ENCODE measurements at places on chromosomes 2 and 18.

DNA sequence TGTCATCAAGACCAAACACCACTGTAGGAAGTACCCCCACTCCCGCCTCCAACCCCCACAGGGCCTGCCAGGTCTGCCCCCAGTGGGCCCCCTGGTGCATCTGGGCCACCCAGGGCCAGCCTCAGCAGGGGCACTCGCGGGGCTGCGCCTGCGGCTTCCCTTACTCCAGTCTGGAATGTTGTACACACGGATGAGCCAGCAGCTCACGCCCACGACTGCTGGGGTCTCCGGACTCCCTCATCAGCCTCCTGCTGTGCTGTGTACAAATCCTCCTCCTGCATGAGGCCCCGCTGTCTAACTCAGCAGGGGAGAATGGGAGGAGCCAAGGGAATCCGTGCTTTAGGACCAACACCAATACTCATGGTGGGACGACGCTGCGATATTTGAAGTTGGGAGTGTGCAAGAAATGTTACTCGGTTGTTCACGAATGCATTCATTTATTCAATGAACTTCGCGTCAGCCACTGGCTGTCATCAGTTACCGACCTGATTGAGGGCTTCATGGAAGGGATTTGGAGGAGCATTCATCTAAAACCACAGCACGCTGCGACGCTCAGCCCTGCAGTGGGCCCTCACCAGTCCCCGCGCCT lies 654 bp upstream of the ASB1 start:
- DNase-seq: no peak

GRCh38 chr2:197205585-197206215 lies 104.9 kb downstream of the ANKRD44 start:
- no peak for DNase-seq

DNA sequence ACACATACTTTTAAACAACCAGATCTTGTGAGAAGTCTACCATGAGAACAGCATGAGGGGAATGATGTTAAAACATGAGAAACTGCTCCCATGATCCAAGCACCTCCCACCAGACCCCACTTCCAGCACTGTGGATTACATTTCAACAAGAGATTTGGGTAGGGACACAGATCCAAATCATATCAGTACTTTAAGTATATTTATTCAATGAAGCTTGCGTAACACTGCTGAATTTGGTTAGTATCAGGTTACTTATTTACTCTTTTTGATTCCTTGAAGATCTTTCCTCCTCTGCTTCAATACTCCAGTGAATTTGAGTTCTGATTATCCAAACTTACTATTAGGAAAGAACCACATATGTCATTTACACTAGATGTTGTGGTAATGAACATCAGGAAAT lies 418.6 kb downstream of the PIK3C3 start:
- no peak for DNase-seq

DNA sequence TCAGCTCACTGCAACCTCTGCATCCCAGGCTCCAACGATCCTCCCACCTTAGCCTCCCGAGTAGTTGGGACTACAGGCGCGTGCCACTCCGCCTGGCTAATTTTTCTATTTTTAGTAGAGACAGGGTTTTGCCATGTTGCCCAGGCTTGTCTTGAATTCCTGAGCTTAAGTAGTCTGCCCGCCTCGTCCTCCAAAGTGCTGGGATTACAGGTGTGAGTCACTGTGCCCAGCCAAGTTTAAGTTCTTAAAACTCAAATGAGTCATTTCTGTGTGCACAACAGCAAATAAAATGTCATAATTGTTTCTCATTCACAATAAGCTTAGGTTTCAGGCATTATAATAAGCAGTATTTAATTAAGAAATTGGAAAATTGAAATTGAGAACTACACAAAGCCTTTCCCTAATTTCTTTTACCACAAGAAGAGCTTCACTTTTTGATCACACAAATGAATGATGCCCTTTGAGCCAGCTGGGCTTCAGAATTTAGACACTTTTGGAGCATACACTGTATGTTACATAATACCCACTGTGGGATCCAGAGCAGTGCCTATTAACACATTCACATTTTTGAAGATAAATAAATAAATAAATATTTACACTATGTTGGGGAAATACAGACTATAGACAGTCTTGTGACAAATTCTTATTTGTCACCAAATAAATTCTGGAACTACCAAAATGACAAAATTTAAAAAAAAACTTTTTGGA lies 8.6 kb upstream of the ME2 start:
- DNase-seq: peak; percentile 71

DNA sequence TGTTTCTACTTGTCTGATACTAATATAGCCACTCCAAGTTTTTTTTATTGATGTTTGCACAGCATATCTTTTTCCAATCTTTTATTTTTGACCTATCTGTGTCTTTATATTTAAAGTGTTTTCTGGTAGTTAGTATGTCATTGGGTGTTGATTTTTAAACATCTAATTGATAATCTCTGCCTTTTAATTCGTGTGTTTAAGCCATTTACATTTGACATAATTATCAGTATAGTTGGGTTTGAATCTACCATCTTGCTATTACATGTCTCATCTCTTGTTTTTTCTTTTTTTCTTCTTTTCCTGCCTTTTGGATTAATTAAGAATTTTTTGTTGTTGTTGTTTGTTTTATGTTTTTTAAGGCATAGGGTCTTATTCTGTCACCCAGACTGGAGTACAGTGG lies 44.2 kb downstream of the TAF1B start:
- DNase-seq: no peak

GRCh38 chr2:36655453-36655852 lies 41.1 kb upstream of the VIT start:
- no peak for DNase-seq

GRCh38 chr2:161961061-161961460 lies 113.0 kb downstream of the DPP4 start:
- no peak for DNase-seq

DNA sequence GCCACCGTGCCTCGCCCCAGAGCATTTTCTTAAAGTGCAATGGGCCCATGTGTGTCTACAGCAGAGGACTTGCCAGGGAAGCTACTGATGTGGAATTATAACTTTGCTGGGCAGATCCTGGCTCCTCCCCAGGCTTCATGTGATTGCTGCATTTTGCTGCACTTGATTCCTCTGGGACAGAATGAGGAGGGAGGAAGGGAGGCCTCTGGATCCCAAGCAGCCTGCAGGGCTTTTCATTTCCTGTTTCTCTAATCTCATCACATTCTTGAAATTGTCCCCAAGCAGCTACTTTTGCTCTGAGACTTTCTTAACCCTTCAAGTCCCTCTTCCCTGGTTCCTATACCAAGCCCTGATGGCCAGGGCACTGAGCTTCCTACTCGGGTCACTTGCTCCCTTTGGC lies 134.4 kb upstream of the SEC11C start:
- DNase-seq: peak; percentile 37

DNA sequence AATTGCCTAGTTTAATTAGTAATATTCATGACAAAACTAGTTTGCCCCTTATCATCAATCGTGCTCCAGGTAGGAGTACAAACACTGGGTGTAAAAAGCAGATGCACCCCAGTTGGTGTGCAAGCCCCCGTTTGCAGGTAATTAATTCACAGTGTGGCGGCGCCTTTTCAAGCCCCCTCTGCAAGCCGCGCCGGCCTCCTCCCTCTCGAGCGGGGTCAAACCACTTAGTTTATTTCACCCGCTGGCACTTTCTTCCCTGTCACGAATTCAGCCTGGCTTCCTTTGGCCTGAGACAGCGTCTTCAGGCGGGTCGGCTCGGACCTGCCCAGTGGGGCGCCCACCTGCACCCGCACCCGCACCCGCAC lies 64.7 kb upstream of the MAPRE2 start:
- DNase-seq: no peak

- peak; percentile 71 for DNase-seq
These were observed 204.1 kb upstream of the VRK2 start for GRCh38 chr2:57842531-57842930.

GRCh38 chr2:101119431-101119830 lies 31.8 kb downstream of the TBC1D8 start:
- DNase-seq: peak; percentile 21

- no peak for DNase-seq
These were observed 148.8 kb downstream of the SMAD7 start for GRCh38 chr18:48801728-48802542.

GRCh38 chr2:223185638-223186037 lies 133.6 kb downstream of the KCNE4 start:
- DNase-seq: no peak

DNA sequence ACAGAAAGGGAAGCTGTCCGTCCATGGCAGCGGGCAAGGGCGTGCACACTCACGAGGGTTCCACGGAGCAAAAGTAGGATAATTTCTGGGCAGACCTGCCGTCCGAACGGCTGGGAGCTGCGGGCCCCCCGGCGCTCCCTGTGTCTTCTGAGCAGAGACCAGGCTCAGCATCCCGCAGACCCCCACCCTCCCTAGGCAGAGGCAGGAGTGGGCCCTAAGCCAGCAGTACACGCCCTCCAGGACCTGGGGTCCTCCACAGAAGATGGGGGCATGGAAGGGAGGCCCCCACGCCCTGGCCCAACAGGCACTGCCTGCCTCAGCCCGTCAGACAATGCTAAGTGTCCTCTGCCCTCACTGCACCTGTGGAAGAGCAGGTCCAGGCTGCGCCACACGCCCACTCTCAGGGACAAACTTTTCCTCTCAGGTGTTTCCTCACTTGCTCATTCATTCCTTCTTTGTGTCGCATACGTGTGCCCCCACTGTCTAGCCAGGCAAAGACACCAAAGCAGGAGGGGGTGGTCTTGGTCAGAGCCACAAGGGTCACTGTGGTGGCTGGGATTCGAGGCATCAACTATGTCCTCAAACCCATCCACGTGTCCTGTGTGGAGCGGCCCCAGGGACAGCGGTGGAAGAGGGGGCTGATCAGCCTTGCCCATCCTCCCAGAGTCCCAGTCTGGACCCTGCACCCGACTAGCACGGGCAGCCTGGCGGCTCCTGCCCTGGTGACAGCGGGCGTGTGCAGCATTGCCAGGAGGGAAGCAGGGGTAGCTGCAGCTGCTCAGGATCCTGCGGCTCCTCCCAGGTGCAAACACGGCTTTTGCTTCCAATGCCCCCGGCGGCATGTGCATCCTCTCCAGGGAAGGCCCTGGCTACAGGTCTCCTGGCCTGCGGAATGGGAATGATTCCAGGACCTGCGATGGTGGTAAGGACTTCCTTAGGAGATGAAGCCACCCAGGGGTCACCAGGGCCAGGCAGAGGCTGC lies 2.4 kb upstream of the GPC1 start:
- no peak for DNase-seq

DNA sequence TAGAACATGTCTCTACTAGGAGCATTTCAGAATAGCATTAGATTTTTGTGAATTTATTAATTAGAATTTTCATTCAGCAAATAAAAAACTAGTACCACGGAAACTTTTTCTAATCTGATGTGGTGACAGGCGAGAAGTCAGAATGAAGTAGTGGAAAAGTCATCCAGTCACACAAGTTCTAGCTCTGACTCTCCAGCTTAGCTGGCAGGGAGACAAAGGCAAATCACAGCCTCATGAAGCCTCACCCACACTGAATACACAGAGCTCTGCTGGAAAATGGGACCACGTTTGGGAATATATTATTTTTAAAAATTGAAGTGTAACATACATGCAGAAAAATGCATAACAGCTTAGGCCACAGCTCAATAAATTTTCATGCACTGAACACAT lies 86.1 kb downstream of the L3MBTL4 start:
- DNase-seq: peak; percentile 46

- DNase-seq: peak; percentile 39
These were observed 145.7 kb upstream of the KLF7 start for GRCh38 chr2:207311316-207312005.

GRCh38 chr2:44170311-44170717 lies 1.6 kb downstream of the PPM1B start:
- peak; percentile 27 for DNase-seq

- DNase-seq: no peak
These were observed 4.4 kb downstream of the MBOAT2 start for GRCh38 chr2:8999102-8999446.

- DNase-seq: no peak
These were observed 72.4 kb downstream of the PPP1R1C start for GRCh38 chr2:182058056-182058455.

GRCh38 chr2:159968279-159968900 lies 94.0 kb downstream of the PLA2R1 start:
- peak; percentile 74 for DNase-seq

- DNase-seq: no peak
These were observed 152.0 kb upstream of the CCDC68 start for GRCh38 chr18:55111271-55111670.

DNA sequence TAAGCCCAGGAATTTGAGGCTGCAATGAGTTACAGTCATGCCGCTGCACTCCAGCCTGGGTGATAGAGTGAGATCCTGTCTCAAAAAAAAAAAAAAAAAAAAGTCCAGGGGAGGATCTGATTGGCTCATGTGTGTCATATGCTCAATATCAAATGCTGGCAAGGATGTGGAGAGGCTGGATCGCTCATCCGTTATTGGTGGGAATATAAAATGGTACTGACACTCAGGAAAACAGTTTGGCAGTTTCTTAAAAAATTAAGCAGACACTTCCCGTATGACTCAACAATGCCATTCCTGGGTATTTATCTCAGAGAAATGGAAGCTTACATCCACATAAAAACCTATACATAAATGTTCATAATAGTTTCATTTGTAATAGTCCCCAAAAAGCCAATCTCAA lies 68.9 kb downstream of the MEX3C start:
- no peak for DNase-seq

DNA sequence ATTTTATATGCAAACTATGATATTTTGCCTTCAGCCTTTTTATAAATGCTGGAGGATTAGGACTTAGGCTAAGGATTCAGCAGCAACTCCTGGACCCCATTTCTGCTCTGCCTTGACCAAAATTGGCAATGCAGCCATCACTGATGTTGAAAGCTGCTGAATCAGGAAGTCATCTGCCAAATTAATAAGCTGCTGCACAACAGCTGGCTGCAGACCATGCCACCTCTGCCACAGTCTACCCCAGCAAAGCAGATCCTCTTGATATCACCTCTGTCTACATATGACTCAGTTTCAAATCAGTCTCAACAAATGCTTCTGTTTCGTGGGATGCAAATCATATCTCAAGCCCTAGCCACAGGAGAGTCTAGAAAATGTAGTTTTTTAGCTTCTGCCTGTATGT lies 7.1 kb upstream of the SOS1 start:
- DNase-seq: peak; percentile 21

DNA sequence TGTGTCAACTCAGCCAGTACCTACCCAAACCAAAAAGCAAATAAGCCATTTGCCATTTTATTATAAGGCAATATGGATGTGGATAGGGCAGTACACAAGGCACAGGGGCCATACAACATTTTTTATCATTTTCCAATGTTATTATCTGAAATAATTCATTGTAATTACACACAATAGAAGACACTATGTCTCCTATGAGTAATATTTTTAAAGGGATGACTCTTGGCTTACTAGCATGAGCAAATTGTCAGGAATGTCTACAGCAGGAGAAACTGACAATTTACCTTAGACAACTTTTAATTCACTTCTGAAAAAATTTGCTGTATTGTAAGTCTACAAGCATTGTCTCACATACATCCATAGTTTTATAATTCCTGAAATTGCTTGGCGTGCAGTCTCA lies 1193.9 kb upstream of the CELF4 start:
- DNase-seq: peak; percentile 19

Measured in PC-3 (cell line).